Motor neuron (in vitro differentiated cells): ENCODE measurements at places on chromosomes 12 and 14.

DNA sequence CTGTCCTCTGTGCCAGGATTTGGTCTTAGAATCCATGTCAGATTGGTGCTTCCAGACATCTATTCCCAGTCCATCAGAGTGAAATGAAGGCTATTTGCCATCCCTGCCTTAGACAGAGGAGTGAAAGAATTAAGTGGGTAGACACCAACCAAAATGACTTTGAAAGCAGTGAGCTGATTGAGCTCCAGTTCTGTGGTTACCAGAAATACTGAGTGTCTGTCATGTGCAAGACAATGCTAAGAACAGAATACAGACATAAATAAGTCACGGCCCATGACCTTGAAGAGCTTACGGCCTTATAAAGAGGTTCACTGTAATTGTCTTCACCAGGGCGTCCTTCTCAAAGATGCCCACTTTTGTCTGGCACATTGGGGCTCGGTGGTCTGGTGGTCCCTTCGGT, 21.6 kb upstream of the MANSC4 start:
- ATAC-seq = no peak

DNA sequence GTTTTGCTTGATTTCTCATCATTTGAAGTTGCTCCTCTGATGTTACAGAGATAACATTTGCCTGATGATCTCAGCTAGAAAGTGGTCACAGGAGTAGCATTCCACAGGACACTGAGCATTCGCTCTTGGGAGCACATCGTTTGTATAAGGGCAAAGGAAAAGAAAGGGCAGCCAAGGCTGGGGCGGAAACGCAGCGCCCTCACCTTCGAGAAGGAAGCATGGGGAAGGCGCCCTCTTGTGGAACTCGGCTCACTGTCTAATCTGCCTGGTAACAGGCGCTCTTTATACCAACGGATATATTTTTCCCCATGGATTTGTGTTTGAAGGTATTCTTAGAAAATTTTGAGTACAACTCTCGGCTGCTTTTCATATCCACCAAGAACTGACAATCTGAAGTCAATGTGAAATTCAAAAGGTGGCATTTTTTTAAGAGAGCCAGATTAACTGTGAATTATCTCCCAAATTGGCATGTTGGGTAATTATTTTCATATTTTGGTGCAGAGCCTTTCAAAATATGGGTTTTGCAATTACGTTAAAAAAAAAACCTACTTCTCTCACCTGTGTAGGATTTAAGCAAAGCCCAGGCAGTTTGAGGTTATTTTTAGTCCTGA, 172.7 kb downstream of the CAND1 start:
- peak; percentile 98 for ATAC-seq

GRCh38 chr12:88630561-88630960, 50.3 kb upstream of the KITLG start:
- no peak for ATAC-seq

DNA sequence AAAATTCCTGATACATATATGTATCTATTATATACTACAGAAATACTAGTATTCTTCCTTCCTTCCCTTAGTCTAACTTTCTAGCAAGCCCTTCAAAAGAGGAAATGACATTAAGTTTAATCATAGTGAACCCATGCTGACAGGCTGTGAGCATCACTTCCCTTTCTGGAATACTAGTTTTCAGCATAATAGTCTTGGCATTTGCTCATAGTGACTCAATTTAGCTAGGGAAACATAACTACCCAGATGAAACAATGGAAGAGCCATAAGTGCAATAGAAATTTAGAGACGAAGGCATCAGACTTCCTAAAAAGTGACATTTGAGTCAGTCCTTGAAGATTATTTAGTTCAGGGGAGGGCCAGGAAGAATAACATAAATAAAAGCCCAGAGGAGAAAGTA, 184.5 kb upstream of the CRY1 start:
- no peak for ATAC-seq

DNA sequence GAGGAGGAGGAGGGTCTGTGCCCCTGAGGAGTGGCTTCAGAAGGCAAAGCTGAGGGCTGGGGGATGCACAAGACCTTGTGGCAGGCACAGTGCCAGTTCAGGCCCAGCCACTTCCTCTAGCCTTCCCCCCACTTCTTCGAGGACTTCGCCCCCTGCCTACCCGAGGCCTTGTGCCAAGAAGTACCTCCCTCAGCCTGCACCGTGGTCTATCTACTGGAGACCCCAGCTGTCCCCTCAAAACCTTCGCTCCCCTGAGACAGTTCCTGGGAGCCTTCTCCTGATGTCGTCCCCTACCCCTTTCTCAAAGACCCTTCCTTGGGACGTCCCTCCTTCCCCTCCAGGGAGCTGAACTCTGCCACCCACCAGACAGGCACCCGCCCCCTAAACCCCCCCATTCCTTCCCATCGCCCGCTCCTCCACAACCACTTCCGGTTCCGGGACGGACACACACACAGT, 604 bp downstream of the ZNF384 start:
- no peak for ATAC-seq

GRCh38 chr14:89371585-89372511, 45.2 kb downstream of the FOXN3 start:
- peak; percentile 39 for ATAC-seq

- no peak for ATAC-seq
These were observed 24.6 kb downstream of the TMEM19 start for GRCh38 chr12:71710276-71711125.

DNA sequence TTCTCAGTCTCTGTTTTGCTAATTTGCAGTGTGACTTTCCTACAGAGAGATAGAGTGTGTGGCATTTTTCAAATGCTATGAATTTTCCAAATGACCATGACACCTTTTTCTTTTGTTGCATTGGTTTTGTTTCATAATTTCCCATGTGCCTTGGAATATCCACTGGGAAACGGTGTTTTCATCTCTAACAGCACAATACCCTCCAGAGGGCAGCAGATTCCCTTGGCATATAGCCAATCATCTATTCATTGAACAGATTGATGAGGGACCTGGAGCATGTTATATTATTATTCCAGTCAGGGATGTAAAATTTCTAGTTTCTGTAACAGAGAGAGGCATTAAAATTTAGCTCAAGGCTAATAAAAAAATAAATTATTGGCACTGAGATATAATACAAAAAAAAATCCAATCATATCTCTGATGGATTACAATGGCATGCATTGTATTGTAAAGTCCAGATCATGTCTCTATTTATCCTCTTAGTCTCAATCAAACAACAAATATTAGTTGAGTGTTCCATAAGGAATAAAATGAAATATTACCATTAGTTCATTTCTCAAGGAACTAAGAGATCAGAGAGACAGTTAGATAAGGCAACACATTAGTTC, 29.6 kb upstream of the NTN4 start:
- ATAC-seq = peak; percentile 75

DNA sequence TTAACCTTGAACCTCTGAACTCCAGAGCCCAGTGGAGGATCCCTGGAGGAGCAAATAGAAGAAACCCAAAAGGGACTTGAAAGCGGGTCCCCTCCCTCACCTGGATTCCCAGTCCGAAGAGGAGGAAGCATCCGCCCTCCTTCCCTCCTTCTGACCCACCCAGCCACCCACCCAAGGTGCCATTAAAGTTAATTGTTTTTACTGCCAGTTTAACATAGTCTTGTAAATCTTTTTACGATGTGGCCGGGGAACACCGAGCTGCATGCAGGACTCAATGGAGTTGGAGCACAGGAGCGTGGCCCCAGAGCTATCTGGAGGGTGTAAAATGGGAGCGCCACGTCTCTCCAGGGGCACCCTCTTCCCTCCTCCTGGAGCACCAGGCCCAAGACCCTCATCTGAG, 49.9 kb upstream of the TBX3 start:
- no peak for ATAC-seq

DNA sequence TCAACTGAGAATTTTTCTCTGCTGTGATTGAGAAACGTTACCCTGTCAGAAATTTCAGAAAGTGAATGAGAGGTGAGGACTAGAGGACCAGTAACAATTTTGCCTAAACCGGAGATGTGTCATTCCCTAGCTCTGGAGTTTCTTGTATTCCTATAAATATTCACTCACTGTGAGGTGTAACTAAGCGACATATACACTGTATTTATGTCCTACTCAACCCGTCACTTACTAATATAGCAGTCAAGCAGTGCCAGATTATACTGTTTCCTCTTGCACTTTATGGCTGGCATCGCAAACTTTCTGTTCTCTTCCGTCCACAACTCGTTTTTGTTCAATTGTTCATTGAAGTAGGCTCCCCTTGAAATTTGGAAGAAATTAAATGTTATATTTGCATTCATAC, 192.9 kb downstream of the NOVA1 start:
- ATAC-seq = no peak

DNA sequence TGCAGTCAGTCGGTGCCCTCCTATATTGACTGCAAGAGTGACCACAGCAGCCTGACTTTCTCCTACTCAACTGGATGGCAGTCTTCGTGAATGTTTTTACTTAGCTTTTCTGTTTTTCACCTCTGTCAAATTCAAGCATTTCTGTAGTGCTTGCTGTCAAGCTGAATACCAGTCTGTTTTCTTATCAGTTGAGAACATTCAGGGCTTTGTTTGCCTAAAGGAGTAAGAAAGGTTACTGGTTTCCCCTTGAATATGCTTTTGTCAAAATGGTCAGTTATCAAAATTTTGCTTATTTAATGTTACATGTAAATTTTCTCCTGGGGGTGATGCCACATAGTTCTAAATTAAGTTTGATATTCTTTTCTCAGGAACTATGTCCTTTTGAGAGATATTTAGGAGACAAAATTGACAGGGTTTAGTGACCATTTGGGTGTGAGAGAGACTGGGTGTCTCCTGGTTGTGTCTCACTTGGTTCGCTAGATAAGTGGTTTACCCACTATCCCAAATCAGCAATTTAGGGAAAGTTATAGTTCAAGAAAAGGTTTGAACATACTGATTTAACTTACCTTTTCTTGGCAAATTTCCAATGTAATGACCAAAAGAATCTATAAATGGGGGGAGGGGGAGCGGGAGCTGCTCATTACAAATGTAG, 366.3 kb downstream of the TMTC2 start:
- ATAC-seq = no peak

DNA sequence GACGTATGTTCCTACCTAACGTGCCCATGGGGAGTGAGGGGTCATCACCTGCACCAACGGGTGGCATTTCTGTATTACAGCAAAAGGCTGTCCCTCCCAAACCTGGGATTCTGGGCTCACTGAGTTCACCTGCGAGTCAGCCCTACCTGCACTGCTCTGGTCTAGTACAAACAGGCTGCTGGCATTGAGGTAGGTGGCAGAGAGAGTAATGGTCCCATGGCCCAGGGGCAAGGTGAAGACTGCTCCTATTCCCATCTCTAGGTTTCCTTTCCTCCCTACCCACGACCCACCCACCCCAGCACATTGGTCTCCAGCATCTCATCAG, 421 bp downstream of the SUOX start:
- ATAC-seq = peak; percentile 2

DNA sequence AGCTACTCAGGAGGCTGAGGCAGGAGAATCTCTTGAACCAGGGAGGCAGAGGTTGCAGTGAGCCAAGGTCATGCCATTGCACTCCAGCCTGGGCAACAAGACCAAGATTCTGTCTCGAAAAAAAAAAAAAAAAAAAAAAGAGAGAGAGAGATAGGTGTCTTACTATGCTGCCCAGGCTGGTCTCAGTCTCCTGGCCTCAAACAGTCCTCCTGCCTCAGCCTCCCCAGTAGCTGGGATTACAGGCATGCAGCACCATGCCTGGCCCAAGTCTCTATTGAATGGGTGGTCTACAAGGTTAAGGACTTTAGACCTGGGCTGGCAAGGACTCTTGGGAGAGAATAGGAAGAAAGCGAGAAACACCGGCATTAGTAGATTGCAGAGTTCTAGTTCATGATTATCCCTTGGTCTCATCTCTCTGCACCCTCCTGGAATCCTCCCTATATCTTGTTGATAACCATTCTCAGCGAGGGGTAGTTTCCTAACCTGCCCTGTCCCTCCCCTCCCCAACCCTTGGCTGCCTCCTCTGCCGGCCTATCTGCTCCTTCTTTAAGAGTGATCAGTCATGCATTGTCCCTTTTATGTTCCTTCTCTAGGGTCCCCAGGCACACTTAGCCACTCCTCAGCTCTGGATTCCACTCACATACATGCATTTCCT, 128.1 kb upstream of the MAP1LC3B2 start:
- ATAC-seq = no peak

DNA sequence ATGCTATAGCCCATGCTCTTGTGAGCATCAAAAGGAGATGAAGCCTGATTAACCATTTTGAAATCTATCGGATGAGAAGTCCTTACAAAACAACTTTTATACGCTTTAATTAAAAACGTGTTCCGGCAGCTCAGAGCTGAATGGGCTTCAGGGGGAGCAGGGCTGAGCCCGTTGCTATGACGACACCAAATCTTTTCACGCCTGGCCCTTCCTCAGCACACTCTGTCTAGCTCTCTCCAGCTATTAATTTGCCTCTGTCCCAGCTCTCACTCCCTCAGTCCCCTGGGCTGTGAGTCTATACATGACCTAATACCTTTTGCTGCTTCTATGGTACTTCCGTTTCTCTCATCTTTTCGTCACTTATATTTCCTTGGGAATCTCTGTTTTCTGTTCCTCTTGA, 15.8 kb downstream of the FOXA1 start:
- ATAC-seq = peak; percentile 87

GRCh38 chr14:24699052-24699451, 65.1 kb upstream of the GZMB start:
- ATAC-seq = no peak

GRCh38 chr12:131424270-131424669, 286.6 kb upstream of the SFSWAP start:
- ATAC-seq = no peak

- no peak for ATAC-seq
These were observed 293.4 kb downstream of the EGLN3 start for GRCh38 chr14:33657476-33657875.

GRCh38 chr12:78696267-78696666, 168.3 kb upstream of the SYT1 start:
- ATAC-seq = no peak

DNA sequence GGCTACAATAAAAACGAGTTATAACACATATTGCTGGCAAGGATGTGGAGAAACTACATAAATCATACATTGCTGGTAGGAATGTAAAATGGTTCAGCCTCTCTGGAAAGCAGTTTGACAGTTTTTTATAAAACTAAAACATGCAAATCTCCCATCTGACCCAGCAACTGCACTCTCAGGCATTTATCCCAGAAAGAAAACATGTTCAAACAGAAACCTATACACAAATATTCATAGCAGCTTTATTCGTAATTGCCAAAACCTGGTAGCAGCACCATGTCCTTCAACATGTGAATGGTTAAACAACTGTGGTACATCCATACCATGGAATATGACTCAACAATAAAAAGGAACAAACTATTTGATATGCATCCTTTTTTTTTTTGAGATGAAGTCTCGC, 10.1 kb upstream of the TMCC3 start:
- no peak for ATAC-seq

- no peak for ATAC-seq
These were observed 4.3 kb downstream of the CRACR2A start for GRCh38 chr12:3748620-3749019.
